ENCODE measurements at places on chromosomes 4 and X.

- no peak for DNase-seq
Observed at GRCh38 chrX:22634751-22635150, 362.0 kb downstream of the CBLL2 start.

- DNase-seq = no peak
Observed at GRCh38 chr4:110848787-110849186, 225.9 kb upstream of the PITX2 start.

- DNase-seq = peak; percentile 33
Observed at GRCh38 chr4:10164877-10165283, 48.3 kb upstream of the WDR1 start.

GRCh38 chr4:101960431-101960830 is 169.9 kb downstream of the BANK1 start:
- no peak for DNase-seq

DNA sequence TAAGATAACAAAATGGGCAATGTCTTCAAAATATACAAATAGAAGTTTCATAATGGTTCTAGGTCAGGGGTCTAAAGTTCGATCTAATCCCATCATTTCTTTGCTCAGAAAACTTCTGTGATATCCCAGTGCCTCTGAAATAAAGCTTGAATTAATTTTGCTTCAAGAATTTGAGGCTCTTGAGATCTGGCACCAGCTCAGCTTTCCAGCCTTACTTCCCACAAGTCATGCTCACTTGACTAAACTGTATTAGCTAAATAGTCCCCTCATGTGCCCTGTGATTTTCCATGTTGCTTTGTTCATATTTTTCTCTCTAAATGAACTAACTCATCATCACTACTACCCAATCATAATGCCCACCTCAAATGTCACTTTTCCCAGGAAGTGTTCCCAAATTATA is 50.8 kb upstream of the MBNL3 start:
- DNase-seq = no peak

- DNase-seq = no peak
Observed at GRCh38 chrX:68416592-68416991, 16.7 kb downstream of the OPHN1 start.
